Amniotic stem cell (primary cell): ENCODE measurements at places on chromosomes 2 and 18.

DNA sequence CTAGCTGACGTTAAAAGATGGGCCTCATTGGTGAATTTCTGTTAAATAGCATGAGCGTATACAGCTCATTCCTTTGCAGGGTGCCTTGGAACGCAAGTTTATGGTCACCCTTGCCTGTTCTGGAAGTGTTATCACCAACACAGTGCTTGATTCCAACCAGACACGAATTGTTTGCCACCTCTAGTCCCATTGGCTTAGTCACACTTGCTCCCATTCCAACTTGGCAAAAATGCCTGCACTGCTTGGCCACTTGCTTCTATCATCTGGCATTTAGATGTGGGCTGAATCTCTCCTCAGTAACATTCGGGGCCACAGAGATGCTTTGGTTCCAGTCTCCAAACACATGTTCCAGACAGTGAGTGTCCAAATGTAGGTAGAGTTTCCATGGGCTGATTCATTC, 27.5 kb upstream of the ACVR1 start:
- no peak for DNase-seq

- DNase-seq, result no peak
Measured at GRCh38 chr2:183487326-183487725, 363.1 kb downstream of the NUP35 start.

- no peak for DNase-seq
Measured at GRCh38 chr2:136468799-136469369, 296.5 kb upstream of the THSD7B start.

- DNase-seq, result no peak
Measured at GRCh38 chr2:96207774-96208142, 869 bp downstream of the STARD7 start.

- no peak for DNase-seq
Measured at GRCh38 chr2:3414133-3414860, 34.8 kb downstream of the TRAPPC12 start.

GRCh38 chr18:8718401-8718913, 13.1 kb downstream of the MTCL1 start:
- no peak for DNase-seq

GRCh38 chr18:48050176-48050575, 119.7 kb upstream of the SMAD2 start:
- DNase-seq, result no peak

DNA sequence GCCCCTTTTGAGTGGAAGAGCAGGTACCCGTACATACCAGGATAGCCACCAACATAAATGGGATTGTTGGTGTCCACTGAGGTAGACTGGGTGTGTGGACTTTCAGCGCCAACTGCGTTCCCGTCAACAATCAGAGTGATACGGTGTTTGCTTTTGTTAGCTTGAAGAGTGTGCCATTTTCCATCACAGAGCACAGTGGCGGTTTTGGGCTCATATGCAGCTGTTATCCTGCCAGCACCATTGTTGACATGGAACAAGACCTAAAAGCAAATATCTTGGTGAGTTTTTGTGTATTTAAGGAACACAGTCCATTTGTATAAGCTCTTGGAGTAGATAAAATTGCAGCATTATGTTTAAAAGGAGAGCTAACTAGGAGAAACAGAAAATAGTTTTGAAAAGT, 174.5 kb downstream of the LAMA1 start:
- no peak for DNase-seq

DNA sequence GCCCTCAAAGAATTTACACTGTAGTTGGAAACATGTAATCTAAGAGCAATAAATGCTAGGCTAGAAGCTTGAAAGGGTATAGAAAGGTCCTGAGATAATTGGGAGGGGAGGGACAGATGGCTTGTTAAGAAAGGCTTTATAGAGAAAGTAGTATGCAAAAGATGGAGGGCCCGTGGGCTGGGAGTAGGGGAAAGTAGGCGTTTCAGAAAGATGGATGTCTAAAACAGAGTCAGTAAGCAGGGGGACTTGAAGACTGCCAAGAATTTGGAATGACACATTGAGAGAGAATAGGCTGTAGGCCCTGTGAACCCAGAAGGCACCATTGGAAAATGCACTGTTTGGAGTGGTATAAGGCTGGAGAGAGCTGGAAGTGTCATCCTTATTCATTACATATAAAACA, 822 bp downstream of the PSMG2 start:
- no peak for DNase-seq

DNA sequence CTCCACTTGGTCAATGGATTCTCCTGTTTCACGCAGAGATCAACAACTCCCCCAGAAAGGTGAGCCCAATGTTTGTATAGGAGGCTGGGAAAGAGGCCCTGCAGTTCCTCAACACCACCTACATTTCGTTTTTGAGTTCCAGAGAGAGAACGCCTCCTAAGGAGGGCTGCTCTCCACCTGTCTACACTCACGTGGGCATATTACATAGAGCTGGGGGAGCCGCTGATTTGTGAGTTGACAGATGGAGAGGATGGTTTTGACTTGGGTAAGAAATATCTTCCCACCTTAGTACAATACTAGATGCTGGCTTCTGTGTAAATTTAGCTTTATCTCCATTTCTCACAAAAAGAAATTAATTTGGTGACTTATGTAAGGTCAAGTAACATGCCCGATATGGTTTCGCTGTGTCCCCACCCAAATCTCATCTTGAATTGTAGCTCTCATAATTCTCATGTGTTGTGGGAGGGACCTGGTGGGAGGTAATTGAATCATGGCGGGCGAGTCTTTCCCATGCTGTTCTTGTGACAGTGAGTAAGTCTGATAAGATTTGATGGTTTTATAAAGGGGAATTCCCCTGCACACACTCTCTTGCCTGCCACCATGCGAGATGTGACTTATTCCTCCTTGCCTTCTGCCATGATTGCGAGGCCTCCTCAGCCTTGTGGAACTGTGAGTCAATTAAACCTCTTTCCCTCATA, 274.5 kb upstream of the PXDN start:
- DNase-seq, result no peak

GRCh38 chr2:173488861-173489260, 134.2 kb downstream of the CDCA7 start:
- DNase-seq, result no peak

DNA sequence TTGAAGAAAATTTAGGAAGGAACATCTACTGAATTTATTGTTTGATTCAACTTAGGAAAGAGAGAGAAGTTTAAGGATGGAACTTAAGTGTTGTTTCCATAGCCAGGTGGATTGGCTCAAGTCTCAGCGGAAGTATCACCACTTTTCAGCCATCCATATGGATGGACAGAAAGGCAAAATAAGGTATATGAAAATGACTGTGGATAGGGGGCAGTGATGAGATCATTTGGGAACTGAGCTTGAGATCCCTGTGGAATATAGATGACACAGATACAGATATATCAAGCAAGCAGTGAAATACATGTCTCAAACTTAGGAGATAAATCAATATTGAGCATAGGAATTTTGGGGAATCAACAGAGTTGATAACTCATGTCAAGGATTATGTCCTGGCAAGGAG, 1462.7 kb upstream of the NXPH2 start:
- no peak for DNase-seq

DNA sequence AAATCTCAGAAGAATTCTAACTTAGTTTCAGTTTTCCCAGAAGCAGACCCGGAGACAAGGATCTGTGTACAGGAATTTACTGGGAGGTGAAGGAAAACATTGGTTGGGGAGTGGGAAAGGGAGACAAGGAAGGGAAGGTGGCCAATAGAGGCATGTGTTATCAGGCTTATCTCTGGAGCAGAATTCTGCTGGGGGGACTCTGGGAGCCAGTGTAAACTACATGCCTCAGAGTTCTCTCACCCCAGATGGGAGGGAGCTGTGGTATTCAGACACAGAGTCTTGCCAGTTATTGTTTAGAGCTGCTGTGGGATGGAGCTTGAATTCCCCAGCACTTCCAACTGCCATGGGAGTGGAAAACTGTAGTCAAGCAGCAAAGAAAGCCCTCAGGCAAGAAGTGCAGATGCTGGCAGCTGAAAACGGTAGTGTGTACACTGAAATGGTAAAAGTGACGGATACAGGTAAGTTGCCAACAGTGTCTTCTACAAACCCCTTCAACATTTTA, 19.0 kb downstream of the DNPEP start:
- peak; percentile 69 for DNase-seq

GRCh38 chr2:146990311-146991054, 854.3 kb upstream of the ACVR2A start:
- no peak for DNase-seq

- DNase-seq, result no peak
Measured at GRCh38 chr2:159177957-159178356, 108.5 kb downstream of the WDSUB1 start.

DNA sequence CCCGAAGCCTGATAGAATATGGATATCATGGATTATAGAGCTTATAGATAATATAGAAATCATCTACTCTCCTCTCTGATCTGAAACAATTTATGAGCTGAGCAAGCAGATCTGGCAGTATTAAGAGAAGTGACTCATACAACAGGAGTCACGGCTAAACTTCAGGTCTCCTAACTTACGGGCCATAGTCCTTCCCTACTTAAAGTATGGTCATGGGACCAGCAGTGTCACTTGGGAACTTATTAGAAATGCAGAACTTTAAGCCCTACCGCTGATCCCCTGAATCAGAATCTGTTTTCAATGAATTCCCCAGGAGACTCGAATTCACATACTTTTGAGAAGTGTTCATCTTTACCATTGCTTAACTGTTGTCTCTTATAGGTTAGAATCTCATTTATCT, 195.7 kb upstream of the FANCL start:
- no peak for DNase-seq

DNA sequence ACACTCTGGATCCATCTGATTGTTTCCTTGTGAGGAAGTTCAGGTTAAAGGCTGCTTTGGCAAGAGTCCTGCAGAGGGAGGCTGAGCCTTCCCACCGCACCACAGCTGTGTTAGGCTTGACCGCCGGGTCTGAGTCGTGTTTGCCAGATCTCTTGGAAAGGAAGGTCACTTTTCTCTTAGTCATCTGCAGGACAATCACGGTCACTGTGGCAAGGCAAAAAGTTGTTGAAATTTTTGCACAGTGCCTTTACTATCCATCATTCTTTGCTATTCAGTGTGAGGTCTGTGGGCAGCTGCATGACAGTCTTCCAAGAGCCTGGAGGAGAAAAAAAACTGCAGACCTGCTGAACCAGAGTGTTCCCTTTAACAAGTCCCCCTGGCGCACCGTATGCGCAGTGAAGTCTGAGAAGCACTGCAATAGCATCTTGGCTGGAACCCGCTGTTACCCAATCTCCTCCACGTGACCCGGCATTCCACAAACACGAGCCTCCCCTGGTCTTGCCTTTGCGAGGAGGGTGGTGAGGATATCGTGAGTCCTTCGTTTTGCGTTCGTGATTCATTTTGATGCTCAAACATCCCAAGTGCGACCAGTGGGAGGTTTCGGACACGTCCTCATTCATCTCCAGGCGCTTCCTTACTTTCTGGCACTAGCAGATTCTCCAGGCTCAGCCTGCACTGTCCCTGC, 23.0 kb downstream of the BIN1 start:
- DNase-seq, result no peak

GRCh38 chr2:229463841-229464346, 192.8 kb upstream of the PID1 start:
- no peak for DNase-seq

GRCh38 chr2:197847651-197848401, 43.4 kb downstream of the PLCL1 start:
- no peak for DNase-seq

GRCh38 chr2:183031911-183032794, 6.1 kb downstream of the NCKAP1 start:
- DNase-seq, result no peak

- no peak for DNase-seq
Measured at GRCh38 chr2:53510401-53510800, 257.2 kb upstream of the CHAC2 start.

DNA sequence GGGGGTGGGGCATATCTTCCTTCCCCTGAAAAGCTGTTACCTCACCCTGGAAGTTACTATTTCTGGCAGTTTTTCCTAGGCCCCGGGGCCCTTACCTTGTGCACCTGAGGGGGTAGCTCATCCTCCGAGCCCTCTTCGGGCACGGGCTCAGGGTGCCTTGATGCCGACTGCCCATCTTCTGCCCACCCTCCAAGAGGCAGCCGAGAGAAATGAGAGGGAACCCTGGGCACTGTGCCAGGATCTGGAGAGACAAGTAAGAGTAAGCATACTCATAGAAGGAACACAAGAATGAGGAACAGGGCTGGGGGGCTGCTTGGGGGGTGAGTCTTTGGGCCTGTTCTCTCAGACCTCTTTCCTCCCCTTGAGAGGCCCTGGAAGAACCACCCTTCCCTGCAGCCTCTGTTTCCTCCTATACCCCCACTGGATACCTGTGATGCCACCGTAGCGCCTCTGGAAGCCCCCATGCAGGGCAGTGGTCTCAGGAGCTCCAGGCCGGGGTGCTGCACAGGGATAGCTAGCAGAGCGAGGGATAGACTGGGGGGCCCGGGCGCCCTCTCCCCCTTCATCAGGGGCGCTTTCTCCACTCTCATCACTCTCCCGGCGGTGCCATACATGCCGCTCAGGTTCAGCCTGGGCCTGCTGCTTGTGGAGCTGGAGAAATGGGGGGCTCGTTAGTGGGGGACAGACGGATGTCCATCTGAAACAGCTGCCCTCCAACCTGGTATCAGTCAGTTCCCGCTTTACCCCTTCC, 2.1 kb upstream of the ABCB6 start:
- DNase-seq, result no peak

GRCh38 chr2:86174445-86174844, 20.8 kb downstream of the IMMT start:
- DNase-seq, result no peak

DNA sequence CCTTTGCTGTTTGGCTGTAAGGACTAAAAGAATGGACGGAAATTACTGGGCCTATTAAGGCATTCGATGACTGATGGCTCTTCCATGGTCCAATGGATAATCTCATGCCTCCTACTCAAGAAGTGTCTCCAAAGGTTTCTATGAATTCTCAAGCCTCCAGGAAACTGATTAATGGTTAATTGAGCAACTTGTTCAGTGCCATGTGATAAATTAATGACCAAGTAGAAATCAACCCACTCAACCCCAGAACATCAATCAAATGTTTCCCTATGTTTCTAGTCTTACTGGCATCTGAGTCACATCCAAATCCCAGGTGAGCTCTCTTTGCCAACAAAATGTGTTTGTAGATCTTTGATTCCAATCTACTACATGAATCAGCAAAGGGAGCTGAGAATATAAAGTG, 103.6 kb downstream of the NXPH2 start:
- no peak for DNase-seq

- no peak for DNase-seq
Measured at GRCh38 chr2:39435741-39436591, 1.1 kb downstream of the MAP4K3 start.

GRCh38 chr18:48392268-48392667, 16.9 kb downstream of the ZBTB7C start:
- no peak for DNase-seq

- DNase-seq, result no peak
Measured at GRCh38 chr2:165008730-165009315, 53.5 kb upstream of the SLC38A11 start.

GRCh38 chr2:98908931-98909316, 27.1 kb downstream of the CRACDL start:
- peak; percentile 4 for DNase-seq

- no peak for DNase-seq
Measured at GRCh38 chr2:85437488-85438200, 19.1 kb downstream of the SH2D6 start.
